AG20443 (cell line): ENCODE measurements at places on chromosomes 2 and 18.

- DNase-seq: no peak
Measured at GRCh38 chr2:204004912-204005311, 68.3 kb downstream of the ICOS start.

DNA sequence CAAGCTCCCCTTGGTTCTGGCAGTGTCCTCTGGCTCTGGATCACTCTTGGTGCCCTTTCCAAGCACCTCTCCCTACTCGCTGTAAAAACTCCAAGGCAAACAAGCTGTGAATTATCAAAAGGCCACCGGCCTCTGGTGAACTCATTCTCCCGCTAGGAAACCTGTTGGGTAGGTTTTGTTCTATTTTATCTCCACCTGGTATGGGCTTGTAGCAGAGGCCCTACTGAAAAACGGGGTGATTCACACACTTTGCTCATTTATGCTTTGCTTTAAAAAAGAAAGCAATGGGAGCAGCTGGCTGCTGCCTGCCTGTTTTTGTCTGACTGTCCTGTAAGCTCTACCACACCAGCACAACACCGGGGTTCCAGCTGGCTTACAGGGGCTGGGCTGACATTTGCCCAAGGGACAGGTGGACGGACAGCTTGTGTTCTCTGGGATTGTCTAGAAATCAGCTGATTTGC lies 56.8 kb downstream of the SH3BP4 start:
- no peak for DNase-seq

GRCh38 chr2:27184115-27184514 lies 27.7 kb upstream of the ATRAID start:
- DNase-seq: no peak

GRCh38 chr2:62443886-62444285 lies 62.1 kb downstream of the TMEM17 start:
- DNase-seq: no peak

GRCh38 chr18:5817816-5818215 lies 77.5 kb downstream of the TMEM200C start:
- DNase-seq: no peak

DNA sequence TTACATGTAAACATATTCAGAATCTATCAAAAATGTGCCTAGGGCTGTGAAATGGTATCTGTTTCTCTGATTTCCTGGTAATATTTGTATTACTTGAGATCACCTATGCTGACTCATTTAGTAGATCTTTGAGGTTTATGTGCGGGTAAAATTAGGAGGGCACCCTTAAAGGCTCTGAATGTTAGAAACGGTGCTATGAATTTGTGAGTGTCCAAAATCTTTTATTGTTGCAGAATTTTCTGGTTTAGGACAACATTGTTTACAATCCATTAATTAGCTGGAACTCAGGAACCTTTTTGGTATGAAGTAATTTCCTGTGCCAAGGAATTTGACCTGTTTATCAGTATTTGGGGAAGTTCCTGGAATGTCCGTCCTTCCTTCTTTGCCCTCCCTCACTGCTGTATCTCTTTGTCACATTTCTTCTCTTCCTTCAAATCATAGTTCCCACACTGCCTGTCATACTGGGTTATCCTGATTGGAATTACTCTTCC lies 130.5 kb downstream of the TANC1 start:
- DNase-seq: no peak

- no peak for DNase-seq
Measured at GRCh38 chr2:162768656-162769055, 69.9 kb downstream of the KCNH7 start.

- DNase-seq: no peak
Measured at GRCh38 chr2:30030361-30030760, 109.0 kb upstream of the ALK start.

DNA sequence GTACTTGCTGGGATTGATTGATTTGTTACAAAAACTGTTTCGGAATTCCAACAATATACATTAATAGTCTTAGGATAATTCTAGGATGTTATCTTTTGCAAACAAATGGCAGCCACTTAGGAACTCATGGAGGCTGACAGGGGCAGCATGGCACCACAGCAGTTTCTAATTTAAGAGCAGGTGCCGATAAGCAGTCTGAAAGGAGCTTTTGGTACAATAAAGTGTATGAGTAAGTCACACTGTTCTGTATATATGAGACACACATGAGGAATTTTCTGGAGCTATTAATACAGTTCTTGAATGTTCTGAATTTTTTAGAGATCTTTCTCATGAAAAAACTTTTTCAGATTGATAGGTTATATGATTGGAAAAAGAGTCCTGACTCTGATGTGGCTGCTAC lies 52.2 kb downstream of the EIF5B start:
- peak; percentile 43 for DNase-seq

- DNase-seq: no peak
Measured at GRCh38 chr2:195610717-195611116, 46.3 kb upstream of the SLC39A10 start.

- DNase-seq: no peak
Measured at GRCh38 chr18:79566771-79567431, 112.7 kb upstream of the CTDP1 start.

DNA sequence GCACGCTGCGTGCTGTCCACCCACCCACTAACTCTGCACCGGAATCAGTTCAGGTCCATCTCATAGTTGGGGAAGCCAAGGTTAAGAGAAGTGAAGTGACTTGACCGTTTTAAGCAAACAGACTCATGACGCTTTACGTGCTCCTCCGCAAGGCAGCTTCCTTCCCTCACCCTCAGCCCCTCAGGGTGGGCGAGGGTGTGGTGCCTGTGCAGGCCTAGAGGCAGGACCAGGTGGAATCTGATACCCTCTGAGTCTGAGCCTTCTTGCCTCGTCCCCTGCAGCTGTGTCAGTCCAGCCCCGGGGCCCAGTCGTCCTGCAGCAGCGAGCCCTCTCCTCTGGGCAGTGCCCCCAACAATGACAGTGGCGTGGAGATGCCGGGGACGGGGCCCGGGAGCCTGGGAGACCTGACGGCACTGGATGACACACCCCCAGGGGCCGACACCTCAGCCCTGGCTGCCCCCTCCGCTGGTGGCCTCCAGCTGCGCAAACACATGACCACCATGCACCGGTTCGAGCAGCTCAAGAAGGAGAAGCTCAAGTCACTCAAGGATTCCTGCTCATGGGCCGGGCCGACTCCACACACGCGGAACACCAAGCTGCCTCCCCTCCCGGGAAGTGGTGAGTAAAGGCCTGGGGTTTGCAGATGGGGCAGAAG lies 250.5 kb downstream of the GLI2 start:
- no peak for DNase-seq

- DNase-seq: no peak
Measured at GRCh38 chr2:44347526-44347925, 13.8 kb downstream of the PREPL start.

- no peak for DNase-seq
Measured at GRCh38 chr2:63853527-63854310, 12.0 kb downstream of the UGP2 start.

DNA sequence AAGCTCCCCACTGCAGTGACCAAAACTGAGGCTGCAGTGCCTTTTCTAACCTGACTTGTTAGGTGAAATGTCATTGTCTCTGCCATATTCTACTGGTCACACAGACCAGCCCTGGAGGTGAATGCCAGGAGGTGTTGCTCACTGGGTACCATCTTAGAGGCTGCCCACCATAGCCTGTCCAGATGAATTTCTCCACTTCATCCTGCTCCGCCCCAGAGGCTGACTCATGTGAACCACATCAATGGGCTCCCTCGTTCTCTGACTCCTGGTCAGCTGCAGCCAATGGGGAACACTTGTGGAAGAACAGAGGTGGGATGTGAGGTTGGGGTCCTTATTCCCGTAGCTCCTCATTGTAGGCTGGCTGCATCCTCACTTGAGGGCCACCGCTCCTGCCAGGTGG lies 3.4 kb upstream of the NARS1 start:
- peak; percentile 51 for DNase-seq

DNA sequence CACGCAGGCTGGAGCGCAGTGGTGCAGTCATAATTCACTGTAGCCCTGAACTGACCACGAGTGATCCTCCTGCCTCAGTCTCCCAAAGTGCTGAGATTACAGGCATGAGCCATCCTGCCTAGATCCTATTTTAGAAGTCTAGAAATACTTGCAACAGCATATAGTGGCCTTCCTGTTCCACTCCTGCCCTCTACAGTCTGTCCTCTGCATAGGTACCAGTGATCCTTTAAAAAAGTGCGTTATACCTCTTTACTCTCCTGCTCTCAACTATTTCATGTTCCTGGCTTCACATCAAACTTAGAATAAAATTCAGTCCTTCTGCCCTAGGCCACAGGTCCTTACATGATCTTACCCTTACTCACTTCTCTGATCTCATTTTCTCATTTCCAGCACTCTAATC lies 6.0 kb downstream of the COMMD1 start:
- DNase-seq: no peak

DNA sequence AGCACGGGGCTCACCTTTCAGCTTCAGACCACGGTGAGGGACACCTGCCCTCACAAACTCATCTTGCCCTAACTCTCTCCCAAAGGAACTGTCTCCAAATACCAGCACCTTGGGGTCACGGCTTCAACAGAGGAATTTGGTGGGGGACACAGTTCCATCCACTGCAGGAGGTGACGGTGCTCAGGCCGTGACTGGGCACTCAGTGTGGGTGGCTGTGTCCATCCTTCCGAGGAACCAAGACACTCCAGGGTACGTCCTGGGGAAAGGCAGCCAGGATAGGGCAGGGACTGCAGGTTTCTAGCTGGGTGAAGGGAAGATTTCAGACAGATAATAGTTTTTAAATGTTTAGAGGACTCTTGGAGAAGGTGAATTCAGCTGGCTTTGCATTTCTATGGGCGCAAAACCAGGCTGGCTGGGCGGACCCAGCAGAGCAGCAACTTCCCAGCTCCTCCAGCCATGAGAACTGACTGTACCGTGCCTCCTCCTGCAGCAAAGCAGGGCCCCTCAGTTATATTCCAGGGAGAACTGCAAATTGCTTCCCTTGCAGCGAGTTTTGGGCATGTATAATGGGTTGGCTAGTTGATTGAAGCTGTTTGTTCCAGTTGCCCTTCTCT lies 23.9 kb upstream of the ALLC start:
- DNase-seq: no peak

DNA sequence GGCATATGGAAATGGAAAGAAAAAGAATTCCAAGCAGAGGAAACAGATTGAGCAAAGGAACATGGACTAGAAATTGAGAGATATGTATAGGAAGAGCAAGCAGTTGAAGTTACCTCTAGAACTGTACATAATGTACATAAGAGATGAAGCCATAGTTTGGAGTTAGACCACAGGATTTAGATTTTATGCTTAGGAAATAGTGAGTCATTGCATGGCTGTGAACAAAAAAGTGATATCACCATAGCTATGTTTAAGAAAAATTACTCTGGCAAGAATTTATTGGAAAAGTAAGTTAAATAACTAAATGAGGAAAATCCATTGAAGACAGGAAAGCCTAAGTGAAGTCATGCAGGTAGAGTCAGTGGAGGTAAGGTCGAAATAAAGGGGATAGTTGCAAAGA lies 99.4 kb upstream of the GALNT5 start:
- DNase-seq: no peak

DNA sequence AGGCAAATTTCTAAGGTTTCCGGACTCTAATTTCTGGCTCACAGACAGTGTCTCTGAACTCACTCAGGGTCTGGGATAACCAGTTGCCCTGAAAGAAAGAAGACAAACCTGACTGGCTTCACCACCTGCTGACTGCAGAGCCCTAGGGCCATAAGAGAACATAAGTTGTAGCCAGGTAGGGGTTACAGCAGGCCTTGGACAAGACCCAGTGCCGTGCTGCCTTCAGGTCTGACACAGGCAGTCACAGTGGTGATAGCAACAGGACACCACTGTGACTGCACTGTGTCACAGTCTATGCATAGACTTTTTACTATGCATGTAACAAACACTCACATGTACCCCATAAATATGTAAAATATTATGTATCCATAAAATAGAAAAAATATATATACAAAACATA lies 508.5 kb downstream of the PID1 start:
- DNase-seq: no peak

DNA sequence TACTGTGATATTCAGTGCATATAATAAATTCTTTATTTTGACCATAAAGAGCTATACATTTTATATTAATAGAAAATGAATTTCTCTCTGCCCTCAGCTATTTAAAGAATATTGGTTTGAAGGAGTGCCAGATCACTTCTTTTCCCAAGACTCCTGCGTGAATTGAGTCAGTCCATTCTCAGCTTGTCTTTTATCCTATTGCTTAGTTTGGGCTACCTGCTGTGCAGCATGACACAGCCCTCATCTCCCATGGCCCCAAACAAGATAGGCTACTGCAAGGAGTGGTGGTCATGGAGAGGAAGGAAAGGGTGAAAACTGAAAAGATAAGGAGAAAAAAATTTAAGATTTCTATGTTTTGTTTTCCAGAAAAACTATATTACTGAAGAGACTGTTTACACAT lies 10.1 kb upstream of the FBXO11 start:
- no peak for DNase-seq

DNA sequence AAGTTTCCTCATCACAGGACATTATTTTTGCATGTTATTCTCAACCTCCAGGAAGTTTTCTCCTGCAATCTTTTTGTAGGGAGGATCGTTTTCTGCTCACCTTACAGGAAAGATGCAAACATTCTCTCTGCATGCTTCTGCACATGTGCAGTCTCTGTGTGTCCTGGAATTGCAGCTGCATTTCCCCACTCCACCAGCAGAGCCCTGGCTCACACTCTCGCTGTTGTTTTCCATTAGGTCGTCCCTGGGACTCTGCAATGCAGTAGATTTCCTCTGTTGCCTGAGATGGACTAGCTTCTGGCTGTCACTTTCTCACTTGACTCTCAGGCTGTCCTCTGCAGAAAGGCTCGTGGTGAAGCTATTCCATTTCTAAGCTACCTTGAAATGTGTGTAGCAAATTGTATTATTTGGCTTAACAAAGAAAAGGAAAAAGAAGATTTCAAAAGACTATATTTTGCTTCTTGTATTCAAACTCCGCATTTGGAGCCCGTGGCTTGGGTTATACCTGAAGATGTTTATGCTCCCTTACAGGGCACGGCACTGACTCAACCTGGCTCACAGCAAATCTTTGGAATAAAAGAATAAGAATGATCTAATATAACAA lies 346.7 kb downstream of the RAD51AP2 start:
- DNase-seq: peak; percentile 11

GRCh38 chr2:3094318-3094717 lies 283.3 kb downstream of the EIPR1 start:
- DNase-seq: no peak
